IPS DF 6.9 (cell line): ENCODE measurements at places on chromosomes 16 and 17.

DNA sequence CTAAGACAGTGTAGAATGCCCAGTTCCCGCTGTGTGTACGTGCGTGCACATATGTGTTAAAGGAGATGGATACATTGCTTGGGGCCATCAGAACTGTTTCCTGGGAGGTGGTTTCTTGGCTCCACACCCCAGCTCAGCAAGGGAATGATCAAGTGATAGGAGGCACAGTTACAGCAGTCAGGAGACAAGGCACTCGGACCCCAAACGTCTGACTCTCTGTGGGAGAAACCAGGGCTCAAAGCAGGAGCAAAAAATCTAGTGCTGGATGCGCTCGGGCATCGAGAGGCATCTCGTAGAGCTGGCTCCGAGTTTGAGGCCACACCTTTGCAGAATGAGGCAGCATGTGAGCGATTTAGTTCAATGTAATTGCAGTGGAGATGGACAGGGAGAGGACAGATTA, 71.9 kb downstream of the RBBP6 start:
- H3K4me1 ChIP-seq = no peaks in the 10 kb centered on the region
- H3K36me3 ChIP-seq = no peaks in the 10 kb centered on the region
- no peak overlapping the region for H3K4me3 ChIP-seq
- peaks cover 2% of the 10 kb centered on the region; the same call in 1 of the 2 replicates for H3K27me3 ChIP-seq
- DNase-seq = no peak
- no peak overlapping the region for H3K27ac ChIP-seq

DNA sequence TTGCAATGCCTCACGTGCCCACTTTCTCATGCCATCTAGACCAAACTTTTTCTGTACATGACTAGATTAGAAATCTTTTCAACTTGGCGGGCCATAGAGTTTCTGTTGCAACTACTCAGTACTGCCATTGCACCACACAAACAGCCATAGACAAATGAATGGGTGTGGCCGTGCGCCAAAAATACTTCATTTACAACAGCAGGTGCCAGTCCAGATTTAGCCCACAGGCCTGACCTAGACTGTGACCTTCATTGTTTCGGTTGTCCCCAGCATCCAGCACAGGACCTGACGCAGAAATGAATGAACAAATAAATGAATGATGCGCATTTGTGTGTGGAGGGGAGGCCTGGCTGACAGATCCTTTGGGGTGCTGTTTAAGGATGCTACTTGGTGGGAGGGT, 14.3 kb upstream of the PDK2 start:
- H3K27me3 ChIP-seq = no peaks in the 10 kb centered on the region
- H3K27ac ChIP-seq = no peak overlapping the region
- H3K36me3 ChIP-seq = 0 out of 2 replicates have a peak, but pooled peaks cover 3% of the 10 kb centered on the region
- no peaks in the 10 kb centered on the region for H3K4me1 ChIP-seq
- no peak overlapping the region for H3K4me3 ChIP-seq
- no peak for DNase-seq

DNA sequence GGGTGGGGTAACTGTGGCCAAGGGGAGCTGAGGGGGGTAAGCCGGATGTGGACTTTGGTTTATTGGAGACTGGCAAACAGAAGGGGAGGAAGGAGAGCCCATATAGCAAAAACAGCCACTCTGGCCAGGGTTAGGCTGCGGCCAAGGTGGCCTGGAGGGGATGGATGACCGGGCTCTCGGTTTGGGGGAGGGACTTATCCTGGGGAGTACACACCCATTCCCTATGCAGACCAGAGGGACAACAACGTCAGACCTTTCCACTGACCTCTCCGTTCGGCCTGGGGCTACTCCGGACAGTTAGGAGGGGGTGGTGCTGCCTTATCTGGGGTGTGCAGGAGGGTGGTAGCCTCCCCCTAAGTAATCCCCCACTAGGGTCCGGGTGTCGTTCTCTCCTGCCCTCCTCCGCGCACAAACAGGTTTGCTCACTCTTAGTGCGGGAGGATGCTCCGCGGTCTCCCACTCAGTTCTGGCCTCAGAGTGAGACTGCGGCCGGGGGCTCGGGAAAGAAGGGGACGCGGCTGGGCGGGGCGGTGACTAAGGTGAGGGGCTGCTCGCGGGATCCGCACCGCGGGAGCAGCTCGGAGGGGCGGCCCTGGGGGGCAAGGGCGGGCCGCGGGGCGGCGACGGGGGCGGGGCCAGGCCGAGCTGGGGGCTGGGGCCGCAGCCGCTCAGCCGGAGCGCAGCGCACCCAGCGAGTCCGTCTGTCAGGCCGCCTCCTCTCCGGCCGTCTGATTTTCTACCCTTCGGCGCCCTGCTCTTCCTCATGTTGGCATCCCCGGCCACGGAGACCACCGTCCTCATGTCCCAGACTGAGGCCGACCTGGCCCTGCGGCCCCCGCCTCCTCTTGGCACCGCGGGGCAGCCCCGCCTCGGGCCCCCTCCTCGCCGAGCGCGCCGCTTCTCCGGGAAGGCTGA, at the start of gene WNK4:
WNK4 (plus strand) TSS at position 675 of the 915 bp plus-strand sequence; CDS start at position 764, 89 bp downstream.
- no peak within 1 kb of the TSS for H3K27ac ChIP-seq
- peak within 1 kb of the TSS; percentile 59 for H3K4me3 ChIP-seq
- H3K27me3 ChIP-seq = peaks cover 9% of the 10 kb centered on the region; the same call in 1 of the 2 replicates
- no peak for DNase-seq
- H3K4me1 ChIP-seq = peaks cover 4% of the 10 kb centered on the region

DNA sequence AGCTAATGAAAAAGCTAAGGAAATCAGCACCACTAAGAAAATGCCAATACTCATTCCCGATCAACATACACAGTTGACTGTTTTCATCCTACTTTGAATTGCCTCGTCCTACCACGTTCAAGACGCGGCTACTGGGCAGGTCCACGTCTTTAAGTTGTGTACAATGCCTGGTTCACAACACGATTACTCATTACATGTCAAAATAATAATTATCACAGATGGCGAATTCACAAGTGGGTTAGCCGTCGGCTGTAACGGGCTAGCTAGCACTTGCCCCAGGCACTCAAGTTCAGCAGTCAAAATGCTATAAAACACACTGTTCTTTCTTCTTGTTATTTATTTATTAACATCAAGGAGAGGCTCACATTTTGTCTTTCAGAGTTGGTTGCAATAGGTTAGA, 124.2 kb downstream of the ZFHX3 start:
- no peak overlapping the region for H3K4me3 ChIP-seq
- DNase-seq = no peak
- no peaks in the 10 kb centered on the region for H3K27me3 ChIP-seq
- H3K36me3 ChIP-seq = no peaks in the 10 kb centered on the region
- no peaks in the 10 kb centered on the region for H3K4me1 ChIP-seq

GRCh38 chr17:57557416-57557815, 187.7 kb downstream of the CCDC182 start:
- no peak for DNase-seq
- no peaks in the 10 kb centered on the region for H3K27me3 ChIP-seq
- no peaks in the 10 kb centered on the region for H3K36me3 ChIP-seq
- H3K27ac ChIP-seq = no peak overlapping the region
- peaks cover 7% of the 10 kb centered on the region for H3K4me1 ChIP-seq
- H3K4me3 ChIP-seq = no peak overlapping the region

GRCh38 chr16:56204816-56205215, 13.5 kb downstream of the GNAO1 start:
- no peaks in the 10 kb centered on the region for H3K36me3 ChIP-seq
- H3K4me3 ChIP-seq = no peak overlapping the region
- no peaks in the 10 kb centered on the region for H3K27me3 ChIP-seq
- no peak for DNase-seq
- no peak overlapping the region for H3K27ac ChIP-seq

DNA sequence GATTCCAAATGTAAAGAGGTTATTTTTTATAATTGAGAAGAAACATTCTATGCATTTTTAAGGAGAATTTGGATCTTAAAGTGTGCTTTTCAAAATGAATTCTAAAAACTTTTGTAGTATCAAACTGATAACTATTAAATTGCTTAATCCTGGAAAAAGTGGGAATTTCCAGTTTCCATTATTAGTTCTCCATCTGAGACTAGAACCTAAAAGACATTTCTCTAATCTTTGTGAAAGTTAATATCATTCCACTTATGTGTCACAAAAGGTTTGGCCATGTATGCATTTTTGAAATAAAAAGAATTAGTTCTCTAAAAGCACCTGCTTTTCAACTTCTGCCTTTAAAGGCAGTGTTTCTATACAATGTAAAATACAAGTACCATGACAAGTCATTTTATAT, 155.0 kb downstream of the BCAS3 start:
- no peak overlapping the region for H3K27ac ChIP-seq
- H3K27me3 ChIP-seq = no peaks in the 10 kb centered on the region
- H3K4me1 ChIP-seq = no peaks in the 10 kb centered on the region

DNA sequence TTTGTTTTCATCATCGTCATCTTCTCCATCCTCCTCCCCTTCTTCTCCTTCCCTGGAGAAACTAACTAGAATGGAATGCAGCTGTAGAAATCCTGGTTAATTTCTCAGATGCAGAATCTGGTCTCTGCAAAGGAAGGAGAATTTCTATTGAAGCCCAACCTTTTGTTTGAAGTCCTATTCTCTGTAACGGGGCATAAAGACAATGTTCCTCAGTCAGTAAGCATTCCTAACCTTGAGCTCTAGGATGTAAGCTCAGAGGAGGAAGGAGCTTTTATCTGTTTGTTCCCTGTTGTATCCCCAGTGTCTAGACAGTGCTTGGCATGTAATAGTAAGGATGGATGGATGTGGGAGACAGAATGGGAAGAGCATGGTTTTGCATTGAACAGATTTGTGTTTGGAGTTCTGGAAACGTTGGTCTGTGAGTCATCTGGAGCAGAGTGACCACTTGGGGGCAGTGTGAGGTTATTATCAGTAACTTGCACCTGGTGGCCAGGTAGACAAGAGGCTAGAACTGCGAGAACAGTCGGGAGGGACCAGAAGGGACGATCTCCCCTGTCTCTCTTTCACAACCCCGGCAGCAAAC, 363.7 kb downstream of the SNX29 start:
- H3K4me1 ChIP-seq = peaks cover 2% of the 10 kb centered on the region; the same call in 1 of the 2 replicates
- no peaks in the 10 kb centered on the region for H3K36me3 ChIP-seq
- DNase-seq = peak; percentile 50

GRCh38 chr16:23317266-23317661, 15.2 kb downstream of the SCNN1B start:
- H3K27ac ChIP-seq = no peak overlapping the region
- no peaks in the 10 kb centered on the region for H3K4me1 ChIP-seq
- H3K4me3 ChIP-seq = no peak overlapping the region
- H3K27me3 ChIP-seq = no peaks in the 10 kb centered on the region

DNA sequence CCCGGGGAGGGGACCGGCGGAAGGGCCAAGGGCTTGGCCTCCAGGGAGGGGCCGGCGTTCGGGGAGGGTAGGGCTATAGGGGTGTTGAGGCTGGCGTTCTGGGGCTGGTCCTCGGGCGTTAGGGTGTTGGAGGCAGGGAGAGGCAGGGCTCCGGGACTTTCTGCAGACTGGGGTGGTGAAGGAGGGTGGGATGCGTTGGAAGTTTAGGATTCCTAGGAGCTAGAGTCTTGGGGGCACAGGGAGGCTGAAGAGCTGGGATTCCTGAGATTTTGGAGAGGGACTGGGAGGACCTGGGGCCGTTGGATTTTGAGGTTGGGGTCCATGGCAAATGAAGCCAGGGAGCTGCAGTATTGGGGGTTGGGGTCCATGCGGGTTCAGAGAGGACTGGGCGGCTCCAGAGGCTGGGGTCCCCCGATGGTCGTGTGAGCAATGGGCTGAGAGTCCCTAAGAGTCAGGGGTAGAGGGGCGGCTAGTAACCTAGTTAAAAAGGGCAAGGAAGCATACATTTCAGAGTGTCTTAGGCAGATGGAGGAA, 740 bp downstream of the NFATC2IP start:
- H3K27me3 ChIP-seq = no peaks in the 10 kb centered on the region
- H3K27ac ChIP-seq = no peak overlapping the region
- H3K4me3 ChIP-seq = peak overlapping the region; percentile 94
- no peak for DNase-seq
- peaks cover 13% of the 10 kb centered on the region; the same call in 1 of the 2 replicates for H3K36me3 ChIP-seq
- H3K4me1 ChIP-seq = no peaks in the 10 kb centered on the region

DNA sequence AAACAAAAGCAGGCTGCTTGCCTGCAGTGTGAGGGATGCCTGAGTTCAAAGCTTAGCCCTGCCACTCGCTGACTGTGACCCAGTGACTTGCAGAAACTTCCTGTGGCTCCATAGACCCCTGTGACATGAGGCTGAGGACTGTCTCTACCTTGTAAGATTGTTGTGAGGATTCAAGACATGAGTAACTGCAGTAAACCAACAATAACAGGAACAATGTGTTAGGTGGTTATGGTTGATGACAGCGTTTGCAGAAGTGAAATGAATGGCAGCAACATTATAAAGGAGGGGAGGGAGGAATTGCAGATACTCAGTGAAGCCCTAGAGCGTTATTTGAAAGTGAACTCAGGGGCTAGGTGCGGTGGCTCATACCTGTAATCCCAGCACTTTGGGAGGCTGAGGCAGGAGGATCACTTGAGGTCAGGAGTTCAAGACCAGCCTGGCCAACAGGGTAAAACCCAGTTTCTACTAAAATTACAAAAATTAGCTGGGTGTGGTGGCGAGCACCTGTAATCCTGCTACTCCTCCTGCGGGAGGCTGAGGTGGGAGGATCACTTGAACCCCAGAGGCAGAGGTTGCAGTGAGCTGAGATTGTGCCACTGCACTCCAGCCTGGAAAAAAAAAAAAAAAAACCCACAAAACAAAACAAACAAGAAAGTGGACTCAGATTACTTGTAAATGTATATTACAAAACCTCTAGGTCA, 33.5 kb upstream of the EMP2 start:
- H3K27ac ChIP-seq = no peak overlapping the region
- no peaks in the 10 kb centered on the region for H3K27me3 ChIP-seq
- no peak overlapping the region for H3K4me3 ChIP-seq
- DNase-seq = no peak
- H3K36me3 ChIP-seq = no peaks in the 10 kb centered on the region

- no peaks in the 10 kb centered on the region for H3K36me3 ChIP-seq
- H3K4me1 ChIP-seq = no peaks in the 10 kb centered on the region
- H3K27me3 ChIP-seq = peaks cover 32% of the 10 kb centered on the region
- H3K4me3 ChIP-seq = peak within 1 kb of the TSS; percentile 52; the same call in 1 of the 2 replicates
- H3K27ac ChIP-seq = no peak within 1 kb of the TSS
Observed at GRCh38 chr17:4739122-4740024, at the start of the genes CXCL16 and ZMYND15. CXCL16 (minus strand) TSS chr17:4739928; CDS start chr17:4739339, 589 bp downstream. ZMYND15 (plus strand) TSS chr17:4739833; CDS start chr17:4740549, 716 bp downstream.

DNA sequence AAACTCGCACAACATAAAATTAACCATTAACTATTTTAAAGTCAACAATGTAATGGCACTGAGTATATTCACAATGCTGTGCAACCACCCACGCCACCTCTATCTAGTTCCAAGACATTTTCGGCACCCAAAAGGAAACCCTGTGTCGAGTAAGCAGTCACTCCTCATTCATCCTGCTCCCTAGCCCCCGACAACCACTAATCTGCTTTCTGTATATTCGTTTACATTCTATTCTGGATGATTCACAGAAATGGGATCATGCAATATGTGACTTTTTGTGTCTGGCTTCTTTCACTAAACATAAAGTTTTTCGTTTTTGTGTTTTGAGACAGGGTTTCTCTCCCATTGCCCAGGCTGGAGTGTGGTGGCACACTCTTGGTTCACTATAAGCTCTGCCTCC, 42.2 kb upstream of the HAPSTR1 start:
- no peaks in the 10 kb centered on the region for H3K27me3 ChIP-seq
- H3K36me3 ChIP-seq = no peaks in the 10 kb centered on the region
- H3K27ac ChIP-seq = no peak overlapping the region

GRCh38 chr16:62029947-62030346, 6.3 kb downstream of the CDH8 start:
- H3K4me1 ChIP-seq = no peaks in the 10 kb centered on the region
- H3K4me3 ChIP-seq = no peak overlapping the region
- peaks cover 10% of the 10 kb centered on the region; the same call in 1 of the 2 replicates for H3K27me3 ChIP-seq
